ENCODE measurements at places on chromosomes 13 and 19.

- no peaks in the 10 kb centered on the region for H3K36me3 ChIP-seq
- H3K27me3 ChIP-seq, result no peaks in the 10 kb centered on the region
- no peak overlapping the region for H3K27ac ChIP-seq
- no peak overlapping the region for H3K4me3 ChIP-seq
- no peaks in the 10 kb centered on the region for H3K4me1 ChIP-seq
These were observed 19.2 kb downstream of the RCN3 start for GRCh38 chr19:49546825-49547565.

DNA sequence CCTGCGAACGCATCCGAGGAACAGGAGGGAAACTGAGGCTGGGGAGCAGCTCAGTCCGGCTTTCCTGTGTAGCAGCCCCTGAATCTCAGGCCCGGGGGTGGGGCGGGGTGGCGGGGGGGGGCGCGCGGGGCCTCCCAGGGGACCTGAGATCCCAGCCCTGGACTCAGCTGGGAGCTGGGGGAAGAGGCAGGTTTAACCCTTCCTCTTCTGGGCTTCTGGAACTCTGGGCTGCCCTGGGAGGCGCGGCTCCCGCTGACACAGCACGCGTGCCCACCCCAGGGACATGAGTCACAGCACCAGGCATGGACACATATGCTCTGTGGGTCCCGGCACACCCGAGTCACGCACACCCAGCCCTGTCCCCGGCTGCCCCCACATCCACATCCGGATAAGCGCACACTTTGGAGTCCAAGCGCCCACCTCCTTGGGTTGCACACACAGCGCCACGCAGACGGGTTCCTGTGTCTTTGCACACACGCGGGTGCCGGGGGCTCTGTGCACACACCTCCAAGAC, 3.5 kb upstream of the CIRBP start:
- peak overlapping the region; percentile 97 for H3K27ac ChIP-seq
- no peaks in the 10 kb centered on the region for H3K27me3 ChIP-seq
- peaks cover 8% of the 10 kb centered on the region for H3K36me3 ChIP-seq

DNA sequence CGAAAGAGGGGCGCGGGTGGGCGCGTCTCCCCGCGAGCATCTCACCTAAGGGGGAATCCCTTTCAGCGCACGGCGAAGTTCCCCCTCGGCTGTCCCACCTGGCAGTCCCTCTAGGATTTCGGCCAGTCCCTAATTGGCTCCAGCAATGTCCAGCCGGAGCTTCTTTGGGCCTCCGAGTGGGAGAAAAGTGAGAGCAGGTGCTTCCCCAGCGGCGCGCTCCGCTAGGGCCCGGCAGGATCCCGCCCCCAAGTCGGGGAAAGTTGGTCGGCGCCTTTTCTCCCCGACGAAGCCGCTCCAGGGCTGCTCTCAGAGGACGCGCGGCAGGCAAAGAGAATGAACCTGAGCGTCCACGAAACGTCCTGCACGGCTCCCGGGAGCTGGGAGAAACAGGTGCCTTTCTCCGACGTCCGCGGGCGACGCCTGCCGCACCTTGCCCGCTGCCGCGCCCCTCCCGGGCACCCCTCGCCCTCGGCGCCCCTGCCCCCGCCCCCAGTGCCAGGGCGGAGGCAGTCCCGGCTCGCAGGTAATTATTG, 366 bp upstream of the KL start:
- H3K4me1 ChIP-seq, result no peaks in the 10 kb centered on the region
- no peak for DNase-seq
- H3K27me3 ChIP-seq, result peaks cover 59% of the 10 kb centered on the region
- H3K4me3 ChIP-seq, result peak overlapping the region; percentile 5
- H3K27ac ChIP-seq, result no peak overlapping the region

- no peak for DNase-seq
- no peak overlapping the region for H3K27ac ChIP-seq
- no peak overlapping the region for H3K4me3 ChIP-seq
These were observed 42.9 kb upstream of the PCDH9 start for GRCh38 chr13:67273001-67273400.

DNA sequence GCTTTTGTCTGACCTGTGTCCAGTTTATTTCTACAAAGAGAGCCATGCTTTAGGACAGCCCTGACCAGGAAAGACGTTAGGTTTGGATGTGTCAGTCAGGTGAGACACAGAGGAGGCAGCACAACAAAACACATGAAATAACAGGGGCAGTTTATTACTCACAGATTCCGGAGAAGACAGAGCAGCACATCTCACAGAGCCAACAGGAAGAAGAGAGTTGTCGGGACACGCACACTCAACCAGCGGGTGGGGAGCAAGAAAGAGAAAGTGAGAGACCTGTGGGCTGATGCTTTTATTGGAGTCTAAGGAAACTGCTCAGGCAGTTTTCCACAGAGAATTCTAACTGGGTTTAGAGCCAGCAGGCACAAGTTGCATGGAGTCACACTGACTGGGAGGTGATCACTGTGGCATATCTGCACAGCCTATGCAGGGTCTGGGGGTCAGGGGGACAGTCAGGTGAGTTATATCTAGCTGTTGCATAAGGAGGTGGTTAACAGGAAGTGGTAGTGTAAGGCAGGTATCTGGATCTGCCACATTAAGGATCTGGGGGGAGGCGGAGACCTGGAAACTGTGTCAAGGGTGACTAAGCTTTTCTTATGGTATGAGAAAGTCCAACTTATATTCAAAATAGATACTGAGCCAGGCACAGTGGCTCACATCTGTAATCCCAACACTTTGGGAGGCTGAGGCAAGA, 24.1 kb upstream of the CEACAM20 start:
- peak overlapping the region; percentile 91 for H3K27ac ChIP-seq
- H3K27me3 ChIP-seq, result no peaks in the 10 kb centered on the region
- H3K4me1 ChIP-seq, result peaks cover 17% of the 10 kb centered on the region
- peak; percentile 80 for DNase-seq
- no peaks in the 10 kb centered on the region for H3K36me3 ChIP-seq

- no peaks in the 10 kb centered on the region for H3K27me3 ChIP-seq
- peak within 1 kb of the TSS; percentile 79 for H3K4me3 ChIP-seq
- H3K4me1 ChIP-seq, result no peaks in the 10 kb centered on the region
These were observed at the start of gene ZNF329 for GRCh38 chr19:58150328-58150921. TSS of gene ZNF329 (minus strand) at chr19:58150789. CDS start at chr19:58129503, 21,286 bp downstream.

Data from RWPE2 (cell line).